ENCODE measurements at places on chromosomes 2 and 18. TPM values are rescaled to one million over a fixed set of nuclear protein-coding genes. Genes with fewer than 3 reads are reported as not detected.

DNA sequence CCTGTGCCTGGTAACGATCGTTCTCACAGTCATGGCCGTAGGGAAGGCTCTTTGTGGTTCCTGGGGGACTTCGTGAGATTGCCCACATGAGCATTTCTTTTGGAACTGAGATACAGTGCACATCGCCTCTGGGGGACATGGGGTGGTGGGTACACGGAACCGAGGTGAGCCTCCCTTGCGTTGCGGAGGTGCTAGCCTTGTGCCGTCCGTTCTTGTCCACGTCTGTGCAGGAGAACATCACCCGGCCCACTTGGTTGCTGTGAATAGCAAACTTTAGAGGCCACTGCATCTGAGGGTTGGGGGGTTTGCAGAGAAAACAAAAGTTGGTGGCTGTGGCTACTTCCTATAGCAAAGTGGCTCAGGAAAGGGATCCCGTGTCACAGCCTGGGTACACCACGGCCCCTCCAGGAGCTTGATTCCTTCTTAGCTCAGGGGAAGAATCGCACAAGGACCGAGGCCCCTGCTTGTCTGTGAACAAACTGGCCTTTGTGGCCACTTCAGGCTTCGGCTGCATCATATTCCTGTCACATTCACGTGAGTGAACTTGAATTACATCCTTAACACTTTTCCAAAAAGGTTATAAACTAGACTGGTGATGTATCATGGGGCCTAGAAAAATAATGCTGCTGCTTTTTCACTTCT lies 72.6 kb downstream of the LRRFIP1 start:
- DNase-seq, result no peak

DNA sequence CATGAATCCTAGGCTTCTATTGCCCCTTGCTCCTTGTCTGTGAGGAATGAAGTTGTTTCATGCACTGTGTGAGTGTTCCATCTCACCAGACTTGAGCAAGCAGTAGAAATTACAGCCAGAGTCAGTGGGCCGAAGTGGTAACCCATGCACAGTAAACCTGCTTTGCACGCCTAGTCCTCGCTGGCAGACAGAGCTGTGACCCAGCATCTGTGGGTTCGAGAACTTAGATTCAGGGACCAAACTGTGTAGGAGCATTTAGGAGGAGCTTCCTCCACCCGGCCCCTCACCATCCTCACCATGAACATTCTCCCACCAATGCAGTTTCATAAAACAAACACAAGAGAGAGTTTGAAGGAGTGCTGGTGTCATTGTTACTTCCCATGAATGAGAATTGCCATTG lies 21.6 kb upstream of the TEX51 start:
- no peak for DNase-seq

DNA sequence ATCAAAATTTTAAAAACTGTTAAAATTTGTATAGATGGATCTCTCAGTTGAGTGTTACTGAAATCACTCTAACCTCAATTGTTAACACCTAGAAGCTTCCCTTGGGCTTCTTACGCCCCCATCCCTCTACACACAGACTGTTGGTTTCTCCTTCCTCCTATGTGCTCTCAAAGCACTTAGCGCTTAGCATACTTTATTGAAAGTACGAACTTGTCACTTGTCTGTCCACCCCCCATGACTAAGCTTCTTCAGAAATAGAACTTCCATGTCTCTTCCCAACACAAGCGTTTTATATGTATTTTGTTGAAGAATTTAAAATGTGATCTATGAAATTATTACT lies 441 bp downstream of the MPHOSPH10 start:
- no peak for DNase-seq

DNA sequence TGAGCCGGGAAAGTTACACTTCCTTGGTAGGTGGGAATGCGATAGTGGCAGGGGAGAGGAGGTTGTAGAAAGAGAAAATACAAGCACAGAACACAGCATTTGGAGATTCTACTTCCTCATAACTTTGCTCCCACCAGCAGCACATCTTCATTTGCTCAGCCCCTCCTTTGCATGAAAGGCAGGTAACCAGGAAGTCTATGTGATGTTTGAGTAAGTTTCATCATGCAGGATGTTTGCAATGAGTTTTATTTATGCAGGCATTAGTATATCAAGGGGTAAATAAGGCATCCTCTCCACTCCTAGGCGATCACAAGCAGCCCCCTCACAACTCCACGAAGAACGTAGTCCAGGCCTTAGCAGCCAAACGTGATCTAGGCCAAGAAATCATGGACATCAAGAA lies 5.0 kb downstream of the RNF152 start:
- DNase-seq, result no peak

- DNase-seq, result no peak
Measured at GRCh38 chr2:74441170-74441689, 507 bp downstream of the RTKN start.

DNA sequence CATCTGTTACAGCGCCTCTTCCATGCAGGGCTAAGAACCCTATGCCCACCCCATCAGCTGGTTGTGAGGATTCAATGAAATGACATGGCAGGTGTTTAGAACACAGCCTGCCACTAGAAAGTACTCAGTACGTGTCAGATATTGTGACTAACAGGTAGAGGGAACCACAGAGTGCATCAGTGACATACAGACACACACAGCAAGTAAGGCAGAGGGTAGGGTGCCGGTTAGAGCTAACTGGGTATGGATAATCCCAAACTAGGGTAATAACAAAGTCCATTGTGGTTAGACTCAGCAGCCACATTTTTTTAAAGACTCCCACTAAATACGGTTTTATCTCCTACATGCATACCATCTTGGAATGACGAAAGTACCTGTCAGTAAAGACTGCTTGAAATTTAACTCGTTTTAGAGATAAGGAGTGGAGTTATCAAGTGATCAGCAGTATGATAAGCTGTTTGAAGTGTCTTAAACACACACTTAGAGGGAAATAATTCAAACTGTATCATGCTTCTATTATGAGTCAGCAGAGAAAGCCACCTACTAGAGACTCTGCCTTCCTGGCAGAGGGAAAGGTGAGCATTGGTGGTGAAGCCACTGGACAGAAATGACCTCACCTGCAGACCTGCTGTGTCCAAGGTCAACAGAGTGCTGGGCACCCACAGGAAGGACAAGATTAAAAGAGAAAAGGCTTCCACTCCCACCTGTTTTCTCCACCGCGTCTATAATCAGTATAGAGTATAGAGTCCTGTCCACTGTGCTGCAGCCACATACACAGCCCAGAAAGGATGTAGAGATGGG lies 20.6 kb downstream of the MPPE1 start:
- DNase-seq, result no peak

DNA sequence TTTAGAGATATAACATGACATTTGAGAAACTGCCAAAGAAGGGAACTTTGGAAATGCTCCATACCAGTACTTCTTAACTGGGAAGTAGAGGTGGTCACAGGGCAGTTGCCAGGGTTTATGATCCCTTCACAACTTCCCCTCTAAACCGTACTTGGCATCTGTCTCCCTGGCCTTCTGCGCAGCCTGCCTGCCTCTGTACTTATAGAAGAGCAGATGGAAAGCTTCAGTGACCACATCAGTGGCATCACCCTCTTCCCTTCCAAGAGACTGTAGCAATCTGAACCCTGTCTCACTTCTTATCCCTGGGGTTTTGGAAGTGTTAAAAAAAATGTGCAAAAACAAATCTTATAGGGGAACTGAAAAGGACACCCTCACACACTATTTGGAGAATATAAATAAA lies 64.1 kb downstream of the EIF2AK3 start:
- DNase-seq, result no peak

DNA sequence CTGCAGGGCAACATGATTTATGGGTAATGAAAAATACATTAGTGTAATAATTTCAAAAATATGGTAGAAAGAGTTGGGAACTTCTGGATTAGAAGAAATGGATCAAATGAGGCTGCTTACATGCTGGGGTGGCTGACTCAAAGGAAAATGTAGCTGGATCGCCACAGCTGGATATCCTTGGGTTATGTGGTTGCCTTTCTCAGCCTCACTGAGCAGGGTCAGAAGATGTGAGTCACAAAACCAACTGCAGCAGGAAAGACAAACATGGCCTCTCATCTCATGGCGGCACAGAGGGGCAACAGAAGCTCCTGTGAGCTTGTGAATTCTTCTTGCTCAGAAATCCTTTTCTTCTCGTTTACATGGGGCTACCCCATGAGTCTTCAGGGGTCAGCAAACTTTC lies 317.1 kb upstream of the SPRED2 start:
- DNase-seq, result no peak

DNA sequence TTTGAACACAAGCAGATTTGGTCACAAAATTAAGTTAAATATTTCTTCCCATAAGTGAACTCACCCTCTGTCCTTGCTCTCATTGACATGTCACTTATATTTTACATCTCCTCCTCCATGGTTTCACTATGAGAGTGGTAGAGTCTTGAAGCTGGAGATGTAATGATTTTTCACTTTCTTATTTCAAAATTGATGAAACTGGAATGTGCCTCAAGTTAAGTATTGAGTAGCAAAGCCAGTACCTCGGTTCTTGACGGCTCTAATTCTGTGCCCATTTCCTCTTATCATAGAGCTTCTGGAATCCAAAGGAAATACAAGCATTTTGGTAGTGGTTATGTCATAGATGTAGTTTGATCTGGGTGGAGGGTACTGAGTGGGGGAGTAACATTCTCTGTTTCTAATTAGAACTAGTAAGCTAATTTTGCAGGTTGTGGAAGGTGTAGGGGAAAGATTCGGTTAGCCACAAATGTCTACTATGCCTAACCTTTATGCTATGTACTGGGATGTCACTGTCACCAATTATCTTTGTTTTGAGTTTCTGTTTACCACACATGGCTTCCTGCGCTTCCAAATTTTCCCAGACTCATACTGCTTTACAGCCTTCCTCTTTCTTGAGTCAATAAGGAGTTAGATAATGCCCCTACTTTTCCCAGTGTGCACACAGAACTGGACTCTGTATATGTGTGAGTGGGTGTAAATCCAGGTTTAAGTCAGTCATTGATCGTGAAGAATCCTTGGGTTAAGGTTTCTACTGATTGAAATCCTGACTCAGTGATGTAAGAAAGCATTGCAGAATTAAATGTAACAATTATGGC lies 96.8 kb downstream of the DIS3L2 start:
- no peak for DNase-seq

DNA sequence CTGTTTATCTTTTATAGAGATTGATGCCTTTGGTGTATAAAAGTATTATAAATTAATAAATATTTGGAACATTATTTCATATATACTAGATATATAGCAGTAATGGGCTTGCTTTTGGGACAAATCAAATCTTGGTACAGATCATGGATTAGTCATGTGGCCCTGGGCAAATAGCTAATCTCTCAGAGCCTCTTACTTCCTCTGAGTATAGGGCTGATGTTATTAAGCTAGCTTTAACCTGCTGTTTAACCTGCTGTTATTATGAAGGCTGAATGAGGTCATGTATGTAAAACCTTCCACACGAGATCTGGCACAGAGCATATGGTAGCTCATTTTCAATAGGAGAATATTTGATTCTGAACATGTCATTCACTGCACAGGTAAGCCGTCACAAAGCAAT lies 5.7 kb downstream of the ITGB6 start:
- DNase-seq, result no peak

DNA sequence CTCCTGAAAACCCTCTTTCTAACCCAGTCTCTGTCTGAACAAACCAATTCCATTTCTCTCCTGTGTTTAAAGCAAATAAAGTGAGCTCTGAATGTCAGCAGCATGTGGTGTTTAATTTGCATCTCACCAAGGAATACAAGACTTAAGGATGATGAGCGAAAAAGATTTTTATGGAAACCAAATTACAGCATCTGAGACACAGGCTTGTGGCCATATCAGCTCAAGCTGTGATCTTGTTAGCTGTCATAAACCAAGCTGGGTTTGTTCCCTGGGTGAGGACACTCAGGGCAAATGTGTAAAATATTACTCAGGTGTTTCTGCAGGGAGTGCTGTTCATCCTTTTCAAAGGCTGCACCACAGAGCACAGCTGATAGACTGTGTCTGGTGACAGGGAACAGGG lies 129.3 kb upstream of the REV1 start:
- no peak for DNase-seq

- peak; percentile 39 for DNase-seq
Measured at GRCh38 chr2:173210270-173211196, 134.9 kb downstream of the MAP3K20 start.

GRCh38 chr18:72232644-72233043 lies 311.5 kb downstream of the CBLN2 start:
- no peak for DNase-seq

DNA sequence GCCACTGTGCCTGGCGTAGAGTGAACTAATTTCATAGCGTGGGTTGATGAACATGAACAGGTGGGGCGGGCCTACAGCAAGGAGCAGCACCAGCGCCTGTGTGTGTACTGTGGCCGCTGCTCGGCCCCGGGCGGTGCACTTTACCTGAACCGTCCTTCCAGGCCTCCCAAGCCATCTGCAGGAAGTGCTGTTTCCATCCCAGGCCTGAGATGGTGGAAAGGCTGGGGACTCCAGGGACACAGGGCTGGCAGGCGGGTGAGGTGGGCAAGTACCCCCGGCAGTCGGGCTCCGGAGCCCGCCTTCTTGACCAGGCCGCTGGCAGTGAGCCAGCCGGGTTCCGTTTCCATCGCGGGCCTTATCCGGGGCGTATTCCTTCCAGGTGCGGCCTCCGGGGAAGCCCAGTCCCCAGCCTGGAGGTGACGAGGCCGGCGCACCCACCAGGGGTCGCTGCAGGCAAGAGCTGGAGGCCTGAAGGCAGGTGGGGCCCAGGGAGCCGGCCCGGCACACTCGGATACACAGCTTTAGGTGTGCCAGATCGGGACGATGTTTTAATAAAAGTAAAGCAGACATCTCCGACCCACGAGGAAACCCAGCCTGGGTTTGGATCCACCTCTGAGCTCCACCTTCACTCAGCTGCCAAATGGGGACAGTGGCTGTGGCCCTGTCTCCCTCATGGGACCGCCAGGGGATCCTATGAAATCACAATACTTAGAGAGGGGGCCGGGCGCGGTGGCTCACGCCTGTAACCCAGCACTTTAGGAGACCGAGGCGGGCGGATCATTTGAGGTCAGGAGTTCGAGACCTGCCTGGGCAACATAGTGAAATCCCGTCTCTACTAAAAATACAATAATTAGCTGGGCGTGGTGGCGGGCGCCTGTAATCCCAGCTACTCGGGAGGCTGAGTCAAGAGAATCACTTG lies 22.7 kb upstream of the PDIA6 start:
- peak; percentile 71 for DNase-seq

GRCh38 chr2:48397281-48397680 lies 132.7 kb upstream of the STON1 start:
- no peak for DNase-seq

DNA sequence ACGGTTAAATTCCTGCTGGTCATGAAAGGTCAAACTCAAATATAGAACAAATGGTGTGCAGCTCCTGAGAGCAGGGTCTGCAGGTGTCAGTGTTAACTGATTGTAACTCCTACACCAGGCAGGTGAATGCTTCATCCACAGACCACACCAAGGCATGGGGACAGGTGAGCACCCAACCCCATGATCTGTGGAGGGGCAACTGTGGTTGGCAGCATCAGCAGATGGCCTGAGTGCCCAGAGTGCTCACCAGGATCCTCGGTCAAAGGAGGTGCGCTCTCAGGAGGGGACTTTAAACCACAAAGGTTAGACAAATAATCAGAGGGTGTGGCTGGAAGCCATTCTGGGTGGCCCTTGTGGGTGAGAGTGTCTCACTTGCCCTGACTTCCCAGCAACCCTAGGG lies 44.5 kb downstream of the PTGR3 start:
- no peak for DNase-seq

RFX8 gene
- total RNA-seq, result 0.12 TPM

OR6B2 gene
- not detected for total RNA-seq

RPRM gene
- not detected for total RNA-seq

VSNL1 gene
- total RNA-seq, result 0.12 TPM

RNF149 gene
- 19.2 TPM for total RNA-seq

DRC1 gene
- not detected for total RNA-seq

XDH gene
- 1.5 TPM for total RNA-seq

PAX8 gene
- 0.19 TPM for total RNA-seq

All from psoas muscle (tissue), 8 donors.